ENCODE measurements at places on chromosomes 7 and 10.

GRCh38 chr10:85986777-85987176 lies 379.8 kb downstream of the GRID1 start:
- no peak for DNase-seq

GRCh38 chr10:101453791-101454718 lies 100.1 kb downstream of the BTRC start:
- DNase-seq, result no peak

DNA sequence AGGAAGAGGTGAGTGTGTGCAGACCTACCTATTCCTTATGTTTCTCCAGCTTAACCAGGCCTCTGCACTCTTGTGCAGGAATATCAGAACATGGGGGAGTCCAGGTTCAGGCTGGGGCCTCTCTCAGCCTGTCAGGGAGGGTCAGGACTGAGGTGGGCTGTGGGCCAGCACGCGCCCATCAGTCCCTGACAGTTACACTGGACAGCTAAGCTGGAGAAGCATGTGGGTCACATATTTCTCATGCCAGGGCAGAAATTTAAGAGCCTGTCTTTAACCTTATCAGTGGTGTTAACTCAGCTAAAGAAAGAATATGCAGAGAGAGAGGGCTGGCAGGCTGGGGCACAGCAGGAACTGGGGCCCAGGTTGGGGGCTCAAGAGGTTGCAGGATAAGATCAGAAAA lies 8.7 kb upstream of the POLD2 start:
- DNase-seq, result no peak

GRCh38 chr7:16914771-16915170 lies 33.0 kb upstream of the AGR3 start:
- no peak for DNase-seq

DNA sequence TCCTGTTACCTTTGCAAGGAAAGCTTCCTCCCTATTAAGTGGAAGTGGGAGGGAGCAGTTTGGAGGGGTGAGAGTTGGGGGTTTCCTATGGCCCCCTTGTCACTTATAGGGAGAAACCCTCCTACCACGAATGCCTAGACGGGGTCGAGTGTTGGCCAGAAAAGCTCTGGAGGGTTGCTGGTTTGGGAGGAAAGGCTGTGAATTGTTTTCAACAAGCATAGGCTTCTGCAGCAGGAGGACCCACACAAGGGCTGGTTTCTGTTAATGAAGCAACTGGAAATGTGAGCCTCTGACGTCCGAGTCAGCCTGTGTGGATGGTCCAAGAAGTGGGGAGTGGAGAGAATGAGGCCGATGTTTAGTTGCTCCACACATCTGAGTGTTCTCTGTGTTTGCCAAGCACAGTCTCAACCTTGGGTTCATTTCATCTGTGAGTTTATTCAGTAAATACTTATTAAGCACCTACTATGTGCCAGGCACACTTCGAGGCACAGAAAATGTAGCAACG lies 37.3 kb upstream of the LEP start:
- no peak for DNase-seq

GRCh38 chr10:79146611-79147130 lies 77.9 kb downstream of the ZMIZ1 start:
- no peak for DNase-seq

- no peak for DNase-seq
These were observed 37.6 kb upstream of the COL1A2 start for GRCh38 chr7:94357076-94357475.

- DNase-seq, result peak; percentile 47
These were observed 59.8 kb downstream of the COA1 start for GRCh38 chr7:43669286-43670081.

DNA sequence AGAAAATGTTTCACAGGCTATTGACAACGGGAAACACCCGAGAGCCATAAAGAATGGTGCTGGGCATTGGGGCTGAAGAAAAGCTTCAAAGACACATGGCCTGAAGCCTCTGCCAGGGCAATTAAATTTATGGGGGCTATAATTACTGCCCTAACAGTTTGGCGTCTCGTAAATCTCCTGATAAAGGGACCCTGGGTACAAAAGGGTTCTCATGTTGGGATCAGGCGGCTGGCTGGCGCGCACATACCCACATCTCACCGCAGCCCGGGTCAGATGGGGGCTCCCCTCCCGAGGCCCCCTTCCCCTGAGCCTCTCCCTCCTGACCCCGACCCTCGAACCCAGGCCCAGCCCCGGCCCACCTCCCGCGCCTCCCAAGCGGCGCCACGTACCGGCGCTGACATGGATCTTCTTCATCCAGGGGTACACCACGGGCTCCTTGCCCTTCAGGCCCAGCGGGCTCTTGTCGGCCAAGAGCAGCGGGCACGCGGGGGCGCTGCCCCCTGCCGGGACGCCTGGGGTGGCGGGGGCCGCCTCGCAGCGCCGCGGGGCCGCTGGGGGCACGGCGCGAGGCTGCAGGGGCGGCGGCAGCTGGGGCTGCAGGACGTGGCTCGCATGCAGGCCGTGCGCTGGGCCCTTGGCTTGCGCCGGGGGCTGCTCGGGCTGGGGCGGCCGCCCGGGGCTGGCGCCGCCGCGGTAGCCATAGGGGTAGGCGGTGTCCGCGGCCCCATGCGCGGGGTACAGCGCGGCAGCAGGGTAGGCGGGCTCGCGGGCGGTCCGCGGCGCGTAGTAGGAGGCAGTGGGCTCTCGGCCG lies 623 bp downstream of the HOXA4 start:
- no peak for DNase-seq

- DNase-seq, result no peak
These were observed 20.4 kb upstream of the FAM20C start for GRCh38 chr7:171912-172515.

GRCh38 chr10:92047215-92047614 lies 123.6 kb downstream of the BTAF1 start:
- no peak for DNase-seq

- DNase-seq, result no peak
These were observed 494.2 kb upstream of the GALNT17 start for GRCh38 chr7:70637726-70638125.

All from activated CD8-positive, alpha-beta memory T cell treated with anti-CD3 and anti-CD28 coated beads for 4 hours (primary cell).